SIG-M5 (cell line): ENCODE measurements at places on chromosomes 4 and X.

GRCh38 chr4:19905024-19905423, 346.7 kb upstream of the SLIT2 start:
- DNase-seq, result no peak

- DNase-seq, result no peak
These were observed 1.4 kb upstream of the DOK7 start for GRCh38 chr4:3461515-3462291.

DNA sequence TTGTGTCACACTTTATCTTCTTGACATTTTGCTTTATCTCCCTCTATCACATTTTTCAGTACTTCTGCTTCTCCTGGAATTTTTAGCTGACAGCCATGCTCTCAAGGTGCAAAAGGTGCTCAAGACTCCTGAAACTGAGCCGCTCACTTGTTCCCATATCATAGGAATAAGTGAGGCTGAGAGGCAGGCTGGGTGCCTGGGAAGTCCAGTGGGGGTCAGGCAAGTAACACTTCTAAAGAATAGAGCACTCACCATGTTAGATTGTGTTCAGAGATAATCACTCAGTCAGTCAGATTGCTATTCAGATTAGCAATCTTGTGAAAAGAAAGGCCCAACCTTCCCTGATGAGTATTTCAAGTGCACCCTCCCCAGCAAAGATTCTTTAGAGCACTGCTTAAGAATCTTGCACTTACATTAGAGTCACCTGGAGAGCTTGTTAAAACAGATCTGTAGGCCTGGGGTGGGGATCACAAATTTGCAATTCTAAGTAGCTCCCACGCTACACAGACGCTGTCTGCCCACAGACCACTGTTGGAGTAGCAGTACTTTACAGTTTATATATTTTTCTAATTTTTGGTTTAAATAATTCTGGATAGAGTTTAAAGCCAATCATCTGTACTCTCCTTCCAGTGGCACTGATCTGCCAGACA, 23.1 kb upstream of the LRAT start:
- DNase-seq, result no peak

DNA sequence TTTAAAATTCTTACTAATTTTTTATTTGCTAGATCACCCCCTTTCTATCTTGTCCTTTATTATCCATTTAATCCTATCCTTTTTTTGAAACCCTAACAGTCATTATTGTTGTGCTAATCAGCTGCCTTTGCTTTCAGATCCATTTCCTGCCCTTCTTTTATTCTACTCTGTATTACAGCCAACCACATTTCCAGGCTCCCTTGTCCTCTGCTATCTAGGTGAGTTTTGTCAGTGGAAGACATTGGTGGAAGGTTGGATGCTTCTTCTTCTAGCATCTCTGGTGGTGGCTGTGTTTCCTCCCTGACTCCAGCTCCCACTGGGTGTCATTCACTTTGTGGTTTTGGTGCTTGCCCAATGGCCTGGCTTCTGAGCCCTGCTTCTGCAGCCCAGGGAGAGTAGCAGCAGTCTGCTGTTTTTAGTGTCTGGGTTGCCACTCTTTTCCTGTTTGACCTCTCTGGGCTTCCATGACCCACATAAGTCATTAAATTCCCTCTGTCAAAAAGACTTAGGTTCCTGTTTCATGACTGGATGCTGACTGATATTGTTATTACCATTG, 225.2 kb upstream of the PGRMC2 start:
- DNase-seq, result no peak

- no peak for DNase-seq
These were observed 46.1 kb downstream of the LAS1L start for GRCh38 chrX:65488495-65488894.

GRCh38 chrX:106932960-106933537, 12.8 kb downstream of the CLDN2 start:
- no peak for DNase-seq

- no peak for DNase-seq
These were observed 29.9 kb upstream of the UBE2NL start for GRCh38 chrX:143854006-143854405.

GRCh38 chr4:4719436-4719835, 140.0 kb upstream of the MSX1 start:
- DNase-seq, result no peak

DNA sequence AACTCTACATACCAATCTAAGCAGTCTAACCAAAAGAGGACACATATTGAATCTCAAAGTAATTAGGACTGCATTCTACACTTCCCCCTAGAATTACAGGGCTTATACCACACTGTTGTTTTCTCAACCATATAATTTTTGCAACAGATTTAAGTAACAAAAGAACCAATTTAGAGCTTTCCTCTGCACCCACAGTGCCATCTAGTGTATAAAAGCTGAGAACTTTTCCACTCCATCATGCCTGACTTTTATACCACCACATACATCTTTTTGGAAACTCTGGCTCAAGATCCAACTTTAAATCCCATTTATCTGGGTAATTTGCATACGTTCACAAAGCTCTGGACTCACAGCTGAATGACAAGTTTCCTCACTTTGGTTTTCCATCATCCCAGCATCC, 99.5 kb downstream of the EFHC2 start:
- no peak for DNase-seq

DNA sequence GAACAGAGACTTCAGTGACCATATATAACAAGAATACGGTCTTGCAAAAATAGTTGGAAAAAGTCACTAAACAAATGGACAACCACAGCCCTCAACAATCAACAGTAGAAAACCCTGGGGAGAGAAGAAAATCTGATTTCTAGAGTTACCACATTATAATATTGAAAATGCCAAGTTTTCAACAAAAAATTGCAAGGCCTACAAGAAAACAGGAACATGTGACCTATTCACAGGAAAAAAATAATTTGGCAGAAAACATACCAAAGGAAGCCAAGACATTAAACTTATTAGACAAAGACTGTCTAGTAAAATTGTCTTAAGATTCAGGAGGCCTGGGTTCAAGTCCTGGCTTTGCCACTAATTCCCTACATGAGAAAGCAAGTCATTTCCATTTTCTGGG, 64.7 kb downstream of the ARHGEF9 start:
- DNase-seq, result no peak

GRCh38 chr4:72701987-72702819, 133.2 kb upstream of the ADAMTS3 start:
- no peak for DNase-seq

DNA sequence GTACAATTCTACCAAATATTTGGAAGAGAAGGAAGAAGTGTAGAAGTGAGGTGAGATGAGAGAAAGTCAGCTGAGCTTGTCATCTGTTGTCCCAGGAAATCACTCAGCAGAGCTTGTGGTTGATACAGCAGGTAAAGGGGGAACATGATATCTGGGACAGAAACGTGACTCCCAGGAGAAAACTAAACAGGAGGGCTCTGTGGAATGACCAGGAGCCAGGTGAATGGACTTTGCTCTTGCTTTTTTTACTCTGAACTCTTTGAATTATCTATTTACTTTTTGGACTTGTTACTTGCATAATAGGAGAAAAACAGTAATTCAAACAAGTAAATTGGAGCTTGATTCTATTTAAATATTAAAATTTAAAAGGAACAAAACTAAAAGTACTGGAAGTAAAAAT, 555.6 kb upstream of the FRG1 start:
- no peak for DNase-seq

DNA sequence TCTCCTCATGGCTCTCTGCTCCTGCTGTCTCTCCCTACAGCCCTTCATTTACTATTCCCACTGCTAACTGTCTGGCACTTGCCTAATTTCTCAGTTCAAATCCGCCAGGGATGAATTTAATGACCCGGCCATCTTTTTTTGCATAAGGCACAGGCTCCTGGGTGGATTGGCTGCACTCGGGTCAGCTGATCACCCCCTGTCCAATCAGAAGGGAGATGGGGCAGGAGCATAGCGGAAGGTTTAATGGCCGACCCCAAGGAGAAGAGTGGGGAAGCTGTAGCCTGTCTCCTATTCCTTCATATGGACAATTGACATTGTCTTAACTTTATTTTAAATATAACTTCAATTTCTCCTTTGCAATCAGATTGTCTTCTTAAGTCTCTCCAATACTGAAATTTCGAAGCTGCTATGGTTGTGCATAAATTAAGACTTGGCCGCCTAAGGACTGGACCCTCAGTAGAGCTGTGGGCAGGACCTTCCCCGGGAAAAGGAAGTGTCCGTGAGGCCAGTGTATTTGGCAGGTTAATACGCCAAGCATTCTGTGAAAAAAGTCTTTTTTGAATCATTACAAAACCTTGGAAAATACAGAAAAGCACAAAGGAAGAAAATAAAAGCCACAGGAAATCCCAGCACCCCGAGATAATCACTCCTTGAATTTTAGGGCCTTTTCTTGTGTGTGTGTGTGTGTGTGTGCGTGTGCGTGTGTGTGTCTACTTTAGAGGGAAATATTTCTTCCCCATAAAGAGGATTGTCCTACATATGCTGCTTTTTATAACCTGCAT, 55.5 kb downstream of the SMIM20 start:
- DNase-seq, result no peak

- DNase-seq, result no peak
These were observed 155.3 kb downstream of the GRIA3 start for GRCh38 chrX:123339221-123339905.

- no peak for DNase-seq
These were observed 4.6 kb downstream of the RAB33A start for GRCh38 chrX:130176354-130176776.

DNA sequence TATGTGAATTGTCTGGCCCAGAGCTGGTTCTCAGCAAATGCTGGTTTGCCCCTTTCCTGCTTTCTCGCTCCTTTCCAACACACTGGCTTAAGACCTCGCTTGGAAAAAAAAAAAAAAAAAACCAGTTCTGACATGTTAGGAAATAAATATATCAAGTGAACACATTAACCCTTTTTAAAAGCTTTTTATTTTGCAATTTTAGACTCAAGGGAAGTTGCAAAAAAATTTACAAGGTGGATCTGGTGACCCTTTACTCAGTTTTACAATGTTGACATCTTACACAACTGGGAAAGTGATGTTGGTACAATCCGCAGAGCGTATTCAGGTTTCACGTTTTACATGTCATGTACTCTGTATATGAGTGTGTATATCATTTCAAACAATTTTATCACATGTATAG, 100.1 kb downstream of the RTL5 start:
- DNase-seq, result no peak

- no peak for DNase-seq
These were observed 75.2 kb upstream of the PLAC8 start for GRCh38 chr4:83189631-83190136.

DNA sequence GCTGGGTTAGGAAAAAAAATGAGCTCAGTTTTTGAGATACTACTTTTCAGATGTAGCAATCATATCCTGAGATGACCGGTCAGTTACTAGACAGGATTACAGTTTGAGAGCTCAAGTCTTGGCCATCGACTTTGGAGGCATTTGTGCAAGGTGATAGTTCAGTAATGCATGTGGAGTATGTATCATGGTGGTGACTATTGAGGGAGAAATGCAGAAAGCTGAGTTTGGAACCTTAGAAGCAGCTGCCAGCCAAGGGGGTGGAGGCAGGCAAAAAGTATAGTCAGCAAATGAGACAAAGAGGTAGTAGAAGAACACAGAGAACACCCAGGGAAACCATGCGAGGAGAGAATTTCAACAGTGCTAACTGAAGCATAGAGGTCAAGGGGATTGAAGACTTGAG, 48.7 kb upstream of the SLC4A4 start:
- DNase-seq, result no peak

DNA sequence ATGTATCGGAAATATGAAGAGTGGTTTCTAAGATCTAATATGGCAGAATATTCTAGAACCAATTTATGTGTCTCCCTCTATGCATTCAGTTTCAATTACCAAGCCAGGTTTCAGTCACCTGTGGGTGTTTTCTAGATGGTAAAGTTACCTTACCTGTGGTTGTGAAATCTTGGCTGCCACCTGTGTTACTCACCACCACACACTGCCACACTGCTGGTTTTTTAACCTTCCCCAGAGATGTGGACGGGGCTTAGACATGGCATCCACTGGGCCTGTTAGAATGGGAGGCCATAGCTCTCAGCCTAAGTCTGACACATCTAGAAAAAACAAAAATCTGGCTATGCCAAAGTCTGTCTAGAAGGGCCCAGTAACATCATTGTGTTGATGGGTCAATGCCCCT, 896.5 kb upstream of the PABPC4L start:
- DNase-seq, result no peak

GRCh38 chrX:82757614-82758013, 750.5 kb upstream of the POU3F4 start:
- no peak for DNase-seq

- DNase-seq, result no peak
These were observed 23.4 kb downstream of the SCD5 start for GRCh38 chr4:82775243-82775642.

- DNase-seq, result no peak
These were observed 186.2 kb downstream of the RCHY1 start for GRCh38 chr4:75327804-75328512.

DNA sequence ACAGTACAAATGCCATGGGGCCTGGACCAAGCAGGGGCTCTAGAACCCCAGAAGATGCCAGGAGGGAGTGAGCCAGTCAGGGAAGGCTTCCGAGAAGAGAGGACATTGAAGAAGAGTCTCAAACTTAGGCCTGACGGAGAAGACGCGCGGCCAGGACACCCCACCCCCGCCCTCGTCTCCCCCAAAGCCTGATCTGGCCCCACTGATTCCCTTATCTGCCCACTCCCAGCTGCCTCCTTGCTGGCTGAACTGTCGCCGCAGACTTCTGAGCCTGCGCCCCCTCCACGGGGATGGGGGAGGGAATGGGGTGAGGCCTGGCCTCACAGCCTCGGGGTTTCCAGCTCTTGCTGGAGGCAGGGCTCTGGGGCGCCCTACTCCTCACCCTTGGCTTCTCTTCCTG, 3.6 kb upstream of the GATA1 start:
- no peak for DNase-seq

DNA sequence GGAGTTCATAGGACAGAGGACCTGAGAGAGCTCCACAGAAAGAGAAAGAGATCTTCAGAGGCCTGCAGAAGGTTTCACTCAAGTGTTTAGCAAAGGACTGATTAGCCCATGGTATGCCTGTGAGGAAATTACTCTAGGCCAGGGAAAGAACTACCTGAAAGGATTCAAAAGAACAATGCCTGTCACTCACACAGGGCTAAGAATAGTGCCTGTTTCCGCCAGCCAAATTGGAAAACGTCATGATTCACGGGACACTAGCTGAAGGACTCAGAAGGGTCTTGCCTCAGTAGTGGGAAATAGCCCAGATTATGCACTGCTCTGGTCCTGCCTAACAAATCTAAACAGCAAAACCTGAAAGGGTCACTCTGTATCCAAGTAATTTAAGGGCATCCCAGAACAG, 21.1 kb downstream of the SYTL4 start:
- no peak for DNase-seq

DNA sequence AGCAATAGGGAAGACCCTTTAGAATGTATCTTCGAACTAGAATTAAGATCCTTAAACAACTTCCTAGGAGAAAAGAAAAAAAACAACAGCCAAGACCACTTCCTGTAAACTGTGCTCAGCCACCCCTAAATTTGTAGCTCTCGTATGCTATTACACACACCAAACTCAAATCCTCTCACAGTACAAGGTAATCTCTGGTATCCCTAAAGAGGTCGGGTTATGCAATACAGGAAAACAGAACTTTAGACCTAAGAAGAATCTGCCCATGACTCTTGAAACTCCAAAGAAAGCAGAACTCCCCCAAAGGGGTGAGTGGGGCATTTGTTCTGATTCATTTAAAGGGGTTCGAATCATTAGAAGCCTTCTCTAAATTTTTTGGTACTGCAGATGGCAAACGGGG, 170.9 kb upstream of the CASK start:
- no peak for DNase-seq

- DNase-seq, result no peak
These were observed 418.7 kb upstream of the INTU start for GRCh38 chr4:127214016-127214415.

- DNase-seq, result no peak
These were observed 654.1 kb downstream of the STIM2 start for GRCh38 chr4:27514711-27515110.

GRCh38 chr4:101262683-101263082, 84.6 kb downstream of the PPP3CA start:
- DNase-seq, result no peak
